ENCODE measurements at places on chromosomes 3 and 15. TPM values are rescaled to one million over a fixed set of nuclear protein-coding genes. Genes with fewer than 3 reads are reported as not detected.

SEMA5B gene
- 0.21 TPM for total RNA-seq

GRCh38 chr15:29612096-29612495 is 210.2 kb downstream of the TJP1 start:
- DNase-seq = no peak

- DNase-seq = no peak
Measured at GRCh38 chr15:81413851-81414250, 39.8 kb upstream of the TMC3 start.

AP4E1 gene
- 14.0 TPM for total RNA-seq

DNA sequence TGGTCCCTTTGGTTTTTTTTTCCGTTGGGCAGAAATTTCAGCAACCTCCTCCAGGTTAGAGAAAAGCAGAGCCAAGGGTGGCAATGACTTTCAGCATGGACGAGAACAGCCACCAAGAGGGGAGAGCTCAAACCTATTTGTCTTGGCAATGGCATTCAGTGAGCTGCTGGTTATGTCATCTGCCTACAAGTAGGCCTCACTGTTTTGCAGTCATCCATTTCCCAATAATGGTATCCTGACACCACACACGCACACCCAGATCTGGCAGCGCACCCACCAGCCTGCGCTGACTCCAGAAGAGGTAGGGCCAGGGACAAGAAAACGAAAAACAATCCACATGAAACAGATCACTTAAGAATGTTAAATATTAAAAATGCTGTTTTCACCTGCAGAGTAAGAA is 92.3 kb downstream of the MAGI1 start:
- no peak for DNase-seq

GOLGA6L9 gene
- 3.9 TPM for total RNA-seq

CORO2B gene
- 2.9 TPM for total RNA-seq

ANKUB1 gene
- not detected for total RNA-seq

DNA sequence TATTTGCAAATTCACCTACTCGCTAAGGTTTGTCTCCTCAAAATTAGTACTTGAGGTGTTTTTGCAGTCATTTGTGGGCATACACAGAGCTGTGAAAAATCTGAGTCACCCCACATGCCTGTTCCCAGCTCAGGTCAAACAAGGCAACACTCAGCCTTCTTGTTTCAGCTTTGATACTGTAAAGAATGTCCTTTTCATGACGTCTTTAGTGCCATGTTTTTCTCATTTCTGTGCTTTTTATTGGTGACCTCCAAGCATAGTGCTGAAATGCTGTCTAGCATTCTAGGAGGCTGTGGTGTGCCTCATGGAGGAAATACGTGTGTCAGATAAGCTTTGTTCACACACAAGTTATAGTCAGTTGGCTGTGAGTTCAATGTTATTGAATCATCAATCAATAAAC is 8.8 kb downstream of the CAPN3 start:
- DNase-seq = no peak

- DNase-seq = no peak
Measured at GRCh38 chr3:197791892-197792647, 1.0 kb downstream of the LRCH3 start.

- no peak for DNase-seq
Measured at GRCh38 chr3:122520861-122521260, 6.1 kb upstream of the KPNA1 start.

MESP2 gene
- not detected for total RNA-seq

DNA sequence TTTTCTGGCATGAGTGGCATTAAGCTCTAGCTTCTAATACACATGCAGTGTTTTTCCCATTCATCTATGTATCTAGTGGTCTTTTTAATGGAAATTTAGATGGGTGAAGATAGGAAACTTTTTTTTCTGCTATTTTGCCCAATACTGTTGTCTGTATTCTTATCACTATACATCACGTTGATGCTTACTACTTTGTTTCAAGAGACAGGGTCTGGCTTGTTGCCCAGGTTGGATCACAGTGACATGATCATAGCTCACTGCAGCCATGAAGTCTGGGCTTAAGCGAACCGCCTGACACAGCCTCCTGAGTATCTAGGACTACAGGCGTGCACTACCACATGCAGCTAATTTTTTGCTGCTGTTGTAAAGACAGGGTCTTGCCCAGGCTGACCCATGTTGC is 84.6 kb downstream of the PEAK1 start:
- no peak for DNase-seq

DNA sequence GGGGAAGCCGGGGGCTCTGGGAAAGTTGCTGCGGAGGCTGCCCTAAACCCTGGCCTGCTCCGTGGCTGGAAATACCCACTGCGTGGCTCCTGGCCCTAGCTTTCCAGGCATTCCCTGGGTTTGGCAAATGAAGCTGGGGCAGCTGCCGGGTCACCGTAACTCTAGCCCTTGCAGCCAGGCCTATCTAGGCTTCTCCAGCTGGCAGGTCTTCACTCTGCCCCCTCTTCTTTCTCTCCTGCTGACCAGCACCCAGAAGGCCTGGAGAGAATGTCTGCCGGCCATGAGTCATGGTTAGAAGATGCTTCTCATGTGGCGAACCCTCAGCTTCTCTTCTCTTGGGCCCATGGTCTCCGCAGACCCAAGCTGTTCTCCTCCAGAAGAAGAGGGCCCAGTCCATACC is 5.6 kb upstream of the DLL4 start:
- DNase-seq = no peak

SLC28A1 gene
- total RNA-seq = not detected

A4GNT gene
- not detected for total RNA-seq

GRCh38 chr3:12076031-12076430 is 71.8 kb downstream of the SYN2 start:
- no peak for DNase-seq

DNA sequence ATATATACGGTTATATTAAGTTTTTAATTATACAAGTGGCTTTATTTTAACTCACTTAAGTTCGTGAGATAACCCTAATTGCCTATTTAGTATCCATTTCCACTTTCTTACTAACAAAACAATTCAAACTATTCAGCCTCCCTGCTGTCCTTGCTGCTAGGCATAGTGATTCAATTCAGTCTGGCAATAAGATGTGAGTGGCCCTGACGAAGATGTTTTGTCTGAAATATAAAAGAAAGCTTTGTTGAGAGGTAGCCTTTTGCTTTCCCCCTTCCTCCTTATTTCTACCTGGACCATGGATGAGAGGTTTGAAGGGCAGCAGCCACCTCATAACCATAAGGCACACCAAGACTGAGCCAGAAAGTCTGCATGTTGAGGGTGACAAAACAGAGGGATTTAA is 89.3 kb upstream of the TRIM42 start:
- no peak for DNase-seq

DNA sequence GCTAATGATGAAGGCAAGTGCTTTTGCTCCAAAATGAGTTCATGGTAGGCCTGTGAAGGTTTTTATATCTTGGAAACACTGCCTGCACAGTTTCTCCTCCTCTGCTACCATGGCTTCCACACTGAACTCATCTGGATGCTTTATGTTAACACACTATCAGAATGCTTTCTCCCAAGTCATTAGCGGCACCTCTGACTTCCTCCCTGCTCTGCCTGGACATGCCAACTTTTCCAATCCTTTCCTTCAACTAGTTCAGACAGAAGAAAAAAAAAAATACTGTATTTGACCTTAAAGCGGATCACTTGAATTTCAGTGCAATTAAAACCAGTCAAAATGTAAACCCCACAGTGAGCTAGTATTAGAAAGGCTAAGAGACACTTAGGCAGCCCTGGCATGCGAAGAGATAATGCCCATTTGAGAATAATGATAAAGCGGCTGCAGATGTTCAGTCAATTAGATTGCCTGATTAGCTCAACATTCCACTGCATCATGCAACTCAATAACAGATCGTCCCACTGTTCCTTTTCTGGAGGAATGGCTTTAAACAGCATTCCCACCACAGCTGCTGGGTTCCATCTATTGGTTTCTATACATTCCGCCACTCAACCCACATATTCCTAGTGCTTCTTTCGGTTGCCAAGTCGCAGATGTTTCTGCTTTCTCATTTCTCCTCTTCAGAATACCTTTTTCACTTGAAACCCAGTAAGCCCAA is 51.7 kb downstream of the CNTN3 start:
- DNase-seq = no peak

DNA sequence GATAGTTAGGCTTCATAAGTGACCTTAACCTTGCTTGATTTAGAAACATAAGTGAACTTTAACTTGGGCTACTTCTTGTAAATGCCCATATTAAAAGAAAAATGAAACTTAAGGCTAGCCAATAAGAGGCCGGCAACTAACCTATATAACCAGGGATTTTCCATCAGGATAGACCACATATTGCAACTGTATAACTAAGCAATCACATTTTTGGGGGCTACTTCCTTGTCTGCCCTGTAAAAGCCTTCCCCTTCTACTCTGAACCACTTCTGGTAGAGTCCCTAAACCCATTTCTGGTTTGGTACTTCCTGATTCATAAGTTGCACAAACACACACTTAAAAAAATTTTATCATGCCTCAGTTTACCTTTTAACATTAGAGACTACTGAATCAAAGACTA is 150.9 kb upstream of the UBE2E2 start:
- no peak for DNase-seq

GRCh38 chr3:133487920-133488540 is 85.5 kb upstream of the CDV3 start:
- DNase-seq = no peak

DNA sequence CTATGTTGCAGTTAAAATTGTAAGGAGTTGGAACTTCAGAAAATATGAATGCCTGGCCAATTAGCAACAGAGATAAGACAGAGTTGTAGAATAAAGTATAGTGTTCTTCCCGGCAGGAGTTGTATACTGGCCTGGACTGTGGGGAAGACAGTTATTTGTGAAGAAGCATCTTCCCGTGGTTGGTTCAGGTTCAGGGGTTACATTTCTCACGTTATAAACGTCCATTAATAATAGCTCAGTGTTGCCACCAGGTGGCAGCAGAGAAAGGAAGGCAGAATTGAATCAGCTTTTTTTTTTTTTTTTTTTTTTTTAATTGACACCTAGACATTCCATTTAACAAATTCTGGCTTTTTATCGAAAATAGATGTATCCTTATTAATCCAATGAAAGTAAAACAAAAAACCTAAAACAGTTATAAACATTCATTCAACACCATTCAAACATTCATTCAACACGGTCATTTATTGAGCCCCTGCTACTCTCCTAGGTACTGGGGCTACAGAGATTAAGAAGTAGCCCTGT is 66.4 kb upstream of the NR2E3 start:
- no peak for DNase-seq

GRCh38 chr15:60400944-60401343 is 3.2 kb upstream of the ANXA2 start:
- no peak for DNase-seq

DNA sequence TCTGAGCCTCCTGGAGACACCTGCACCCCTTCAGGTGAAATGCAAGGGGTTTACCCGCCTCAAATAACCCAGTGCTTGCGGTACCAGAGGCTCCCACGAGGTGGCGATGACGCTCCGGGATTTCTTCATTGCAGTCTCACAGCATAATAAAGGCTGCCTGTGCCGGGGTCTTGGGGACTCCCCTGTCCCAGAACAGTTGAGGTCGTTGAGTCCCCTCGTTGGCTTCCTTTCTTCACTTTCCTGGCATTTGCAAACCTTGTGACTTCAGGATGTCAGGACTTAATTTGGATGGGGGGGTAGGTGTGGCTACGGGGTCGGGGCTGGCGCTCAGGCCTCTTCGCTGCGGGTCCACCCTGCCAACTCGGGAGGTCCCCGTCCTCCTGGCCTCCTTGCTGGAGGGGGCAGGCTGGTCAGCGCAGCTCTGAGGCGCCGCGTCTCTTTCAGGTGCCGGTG is 1.3 kb downstream of the GNAT1 start:
- DNase-seq = peak; percentile 62

- DNase-seq = no peak
Measured at GRCh38 chr15:57401546-57401945, 25.2 kb downstream of the CGNL1 start.

DNA sequence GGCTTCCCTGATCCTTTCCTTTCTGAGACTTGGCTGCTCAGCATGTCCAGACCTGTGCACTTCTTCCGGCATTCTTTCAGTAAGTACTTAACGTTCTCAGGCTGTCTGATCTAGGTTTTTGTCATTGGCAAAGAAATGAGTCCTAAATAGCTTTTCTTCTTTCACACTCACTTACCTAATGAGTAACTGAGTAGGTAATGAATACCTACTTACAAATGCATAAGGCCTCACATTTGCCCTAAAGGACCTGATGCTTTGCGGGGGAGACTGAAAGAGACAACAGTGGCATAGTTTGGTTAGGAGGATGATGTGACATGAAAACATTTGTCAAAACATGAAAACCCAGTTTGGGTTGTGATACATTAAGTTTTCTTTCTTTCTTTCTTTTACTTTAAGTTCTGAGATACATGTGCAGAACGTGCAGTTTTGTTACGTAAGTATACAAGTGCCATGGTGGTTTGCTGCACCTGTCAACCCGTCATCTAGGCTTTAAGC is 516.7 kb upstream of the CFAP20DC start:
- no peak for DNase-seq

DNA sequence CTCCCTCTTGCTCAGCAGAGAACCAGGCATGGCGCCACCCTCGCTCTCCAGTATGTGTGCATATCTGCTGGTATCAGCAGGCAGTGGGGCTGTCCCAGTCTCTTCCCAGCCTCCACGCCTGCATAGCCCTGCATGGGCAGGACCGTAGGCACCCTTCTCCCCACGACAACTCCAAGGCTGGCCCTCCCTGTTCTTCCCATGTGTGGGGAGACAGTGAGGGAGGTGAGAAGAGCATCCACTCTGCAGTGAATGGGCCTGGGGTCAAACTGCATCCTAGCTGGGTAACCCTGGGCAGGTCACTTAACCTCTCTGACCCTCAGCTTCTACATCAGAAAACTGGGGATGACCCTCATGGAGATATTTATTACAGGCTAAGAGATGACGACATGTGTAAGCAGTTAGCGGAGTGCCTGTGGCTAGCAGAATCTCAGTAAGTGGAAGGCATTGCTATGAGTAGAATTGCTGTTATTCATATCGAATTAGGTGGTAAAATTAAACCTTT is 13.3 kb upstream of the SSUH2 start:
- no peak for DNase-seq

SLC4A7 gene
- 9.1 TPM for total RNA-seq

P2RY14 gene
- total RNA-seq = 3.2 TPM

ATP13A4 gene
- total RNA-seq = 44.9 TPM

- no peak for DNase-seq
Measured at GRCh38 chr3:111819927-111820326, 39.1 kb upstream of the PHLDB2 start.

MYEF2 gene
- total RNA-seq = 4.3 TPM

LYZL4 gene
- total RNA-seq = not detected

C3orf52 gene
- 57.8 TPM for total RNA-seq

GRCh38 chr15:92473756-92474155 is 80.1 kb downstream of the ST8SIA2 start:
- DNase-seq = peak; percentile 70

MUC20 gene
- 1.4 TPM for total RNA-seq

DNA sequence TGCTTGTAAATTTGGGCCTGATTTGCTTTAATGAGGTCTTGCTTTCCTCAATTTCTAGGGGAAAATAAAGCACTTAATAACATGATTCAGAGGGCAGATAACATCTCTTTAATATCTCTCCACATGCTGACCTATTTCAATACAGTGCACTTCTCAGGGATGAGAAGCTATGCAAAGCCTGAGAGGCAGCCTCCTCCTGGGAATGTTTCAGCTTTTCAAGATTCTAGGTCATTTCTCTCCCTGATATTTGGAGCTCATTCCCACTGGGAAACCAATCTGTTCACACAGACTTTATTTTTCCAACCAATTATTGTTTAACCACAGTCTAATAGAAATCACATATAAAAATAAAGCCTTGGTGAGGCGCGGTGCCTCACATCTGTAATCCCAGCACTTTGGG is 67.0 kb upstream of the LSAMP start:
- no peak for DNase-seq

SLC22A13 gene
- total RNA-seq = 0.13 TPM

ESYT3 gene
- total RNA-seq = 44.5 TPM
